ENCODE measurements at places on chromosomes 6 and 20.

- no peak for DNase-seq
Measured at GRCh38 chr6:22632581-22633145, 63.3 kb downstream of the HDGFL1 start.

DNA sequence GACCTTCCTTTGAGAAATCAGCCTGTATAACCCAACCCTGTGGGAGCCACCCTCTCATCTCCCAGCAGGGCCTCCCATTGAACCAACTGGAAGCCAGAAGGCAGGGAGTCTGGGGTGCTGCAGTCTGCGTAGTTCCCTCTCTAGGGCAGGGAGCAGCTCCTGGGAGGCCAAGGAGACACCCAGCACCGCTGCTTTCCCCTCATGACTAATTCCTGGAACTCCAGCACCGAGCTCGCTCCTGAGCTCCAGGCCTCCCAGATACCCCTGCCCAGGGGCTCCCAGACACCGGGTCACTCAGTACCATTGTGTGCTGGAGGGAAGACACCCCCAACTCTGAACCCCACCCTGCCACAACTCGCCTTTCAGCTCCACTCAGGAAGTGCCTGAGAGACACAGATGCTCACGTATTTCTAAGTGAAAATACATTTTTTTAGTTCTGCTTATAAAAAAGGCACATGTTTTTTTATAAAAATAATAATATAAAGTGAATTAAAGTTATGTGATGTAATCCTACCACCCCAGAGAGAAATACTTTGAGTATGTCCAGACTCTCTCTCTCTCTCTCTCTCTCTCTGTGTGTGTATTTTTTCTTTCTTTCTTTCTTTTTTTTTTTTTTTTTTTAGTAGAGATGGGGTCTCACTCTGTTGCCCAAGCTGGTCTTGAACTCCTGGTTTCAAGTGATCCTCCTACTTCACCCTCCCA is 17.5 kb downstream of the PIM1 start:
- no peak for DNase-seq

- no peak for DNase-seq
Measured at GRCh38 chr6:1104988-1105670, 206.8 kb upstream of the FOXQ1 start.

DNA sequence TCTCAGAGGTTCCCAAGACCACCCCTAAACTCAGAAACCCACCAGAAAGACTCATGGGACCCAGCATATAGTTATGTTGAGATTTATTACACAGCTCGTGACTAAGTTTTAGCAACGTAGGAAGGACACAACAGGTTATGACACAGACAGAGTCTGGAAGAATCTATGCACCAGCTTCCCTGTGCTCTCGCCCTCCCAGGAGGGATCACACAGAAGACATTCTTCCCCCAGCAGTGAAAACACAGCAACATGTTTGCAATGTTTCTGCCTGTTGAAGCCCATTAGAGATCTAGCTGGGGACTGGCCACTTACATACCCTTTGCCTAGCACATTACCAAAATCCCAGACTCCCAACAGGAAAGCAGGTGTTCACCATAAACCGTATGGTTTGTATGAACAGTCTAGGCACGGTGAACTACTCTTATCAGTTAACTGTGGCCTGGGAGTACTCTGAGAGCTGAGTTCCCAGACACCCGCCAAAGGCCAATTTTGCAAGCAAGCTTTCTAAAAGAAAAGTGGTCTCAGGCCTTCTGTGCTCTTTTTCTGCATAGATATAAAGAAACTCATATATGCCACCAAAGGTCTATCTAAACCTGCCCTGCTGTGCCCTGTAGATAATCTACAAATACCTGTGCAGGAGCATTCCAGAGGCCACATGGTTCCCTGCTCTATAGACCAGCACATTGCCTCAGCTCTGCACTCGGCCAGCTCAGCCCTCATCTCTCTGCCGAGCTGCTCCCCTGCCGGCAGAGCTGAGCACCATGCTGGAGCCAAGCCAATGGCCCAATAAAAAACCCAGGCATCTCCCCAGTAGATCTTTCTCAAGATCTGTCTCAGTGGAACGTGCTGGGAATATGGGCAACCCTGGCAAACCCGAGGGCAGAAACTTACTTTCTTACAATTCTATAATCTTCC is 69.6 kb upstream of the SMIM28 start:
- DNase-seq: no peak

- no peak for DNase-seq
Measured at GRCh38 chr20:18007534-18008292, 38.9 kb downstream of the MGME1 start.

DNA sequence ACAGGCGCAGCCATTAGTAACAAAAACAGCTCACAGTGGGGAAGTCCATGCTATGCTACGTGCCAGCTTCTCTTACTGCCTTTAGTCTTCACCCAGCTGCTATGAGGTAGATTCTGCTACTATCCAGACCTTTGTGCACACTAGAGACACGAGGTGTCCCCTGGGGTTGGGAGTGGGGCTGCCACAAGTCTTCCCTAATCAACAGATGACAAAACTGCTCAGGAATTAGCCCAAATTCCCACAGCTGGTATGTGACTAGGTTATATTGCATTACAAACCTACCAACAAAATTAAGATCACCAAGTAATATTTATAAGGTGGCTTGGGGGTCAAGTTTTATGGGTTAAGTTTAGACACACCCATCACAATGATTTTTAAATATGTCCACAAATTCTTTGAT is 63.3 kb downstream of the PSMB1 start:
- no peak for DNase-seq

All from activated naive CD4-positive, alpha-beta T cell treated with Interleukin-2 at 50 U/mL for 16 hours (primary cell).